Fibroblast of the conjunctiva (primary cell): ENCODE measurements at places on chromosomes 11 and 22.

GRCh38 chr22:40046126-40046525, 51.4 kb downstream of the FAM83F start:
- no peak for DNase-seq

DNA sequence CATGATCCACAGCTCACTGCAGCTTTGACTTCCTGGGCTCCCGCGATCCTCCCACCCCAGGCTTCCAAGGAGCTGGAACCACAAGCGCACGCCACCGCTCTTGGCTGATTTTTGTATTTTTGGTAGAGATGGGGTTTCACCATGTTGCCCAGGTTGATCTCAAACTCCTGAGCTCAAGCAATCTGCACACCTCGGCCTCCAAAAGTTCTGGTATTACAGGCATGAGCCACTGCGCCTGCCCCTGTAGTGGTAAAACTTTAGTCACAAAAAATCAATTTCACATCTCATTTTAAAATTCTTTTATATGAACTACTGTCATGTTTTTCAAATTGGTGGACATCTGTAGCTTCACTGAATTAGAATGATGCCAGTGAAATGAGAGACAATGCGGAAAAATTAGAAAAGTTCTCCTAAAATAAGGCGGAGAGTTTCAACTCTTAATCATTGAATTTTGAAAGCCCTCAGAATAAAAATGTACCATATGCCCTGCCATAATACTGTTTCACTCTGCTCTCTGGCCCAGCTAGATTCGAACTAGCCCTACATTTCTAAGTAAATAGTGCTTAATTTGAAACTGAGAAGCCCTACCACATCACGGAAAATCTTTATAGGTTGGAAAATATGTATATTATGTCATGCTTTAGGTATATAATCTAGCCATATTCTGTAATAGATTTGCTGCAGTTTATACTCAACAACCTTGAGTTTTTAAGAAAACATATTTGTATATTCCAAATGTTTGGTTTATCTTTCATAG, 78.7 kb downstream of the HORMAD2 start:
- no peak for DNase-seq

GRCh38 chr11:10878408-10879214, 20.8 kb upstream of the ZBED5 start:
- peak; percentile 65 for DNase-seq

GRCh38 chr22:50526834-50527801, 1.7 kb upstream of the SCO2 start:
- peak; percentile 44 for DNase-seq

DNA sequence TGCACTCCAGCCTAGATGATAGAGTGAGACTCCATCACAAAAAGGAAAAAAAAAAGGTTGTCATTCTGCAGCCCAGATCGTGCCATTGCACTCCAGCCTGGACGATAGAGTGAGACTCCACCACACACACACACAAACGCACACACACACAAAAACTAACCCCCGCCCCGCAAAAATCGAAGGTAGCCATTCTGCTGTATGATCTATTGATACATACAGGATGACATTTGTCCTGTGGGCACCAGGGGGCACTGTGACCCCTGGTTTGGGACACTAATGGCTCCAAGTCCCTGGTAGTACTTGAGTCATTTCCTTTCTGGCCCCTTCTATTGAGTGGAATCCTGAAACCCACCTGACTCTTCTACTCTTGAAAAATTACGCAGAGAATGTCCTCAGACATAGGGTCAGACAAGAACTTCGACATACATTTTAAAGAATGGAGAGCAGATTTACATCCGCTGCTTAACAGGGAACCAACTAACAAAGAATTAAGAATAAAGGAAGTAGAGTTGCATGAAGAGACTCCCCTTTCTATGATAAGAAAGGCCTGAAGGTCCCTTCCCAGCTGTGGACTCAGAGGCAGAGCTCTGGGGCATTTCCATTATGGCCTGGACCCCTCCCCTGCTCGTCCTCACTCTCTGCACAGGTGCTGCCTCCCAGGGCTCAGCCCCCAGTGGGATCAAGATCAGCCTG, 35.0 kb upstream of the PRAME start:
- peak; percentile 28 for DNase-seq

DNA sequence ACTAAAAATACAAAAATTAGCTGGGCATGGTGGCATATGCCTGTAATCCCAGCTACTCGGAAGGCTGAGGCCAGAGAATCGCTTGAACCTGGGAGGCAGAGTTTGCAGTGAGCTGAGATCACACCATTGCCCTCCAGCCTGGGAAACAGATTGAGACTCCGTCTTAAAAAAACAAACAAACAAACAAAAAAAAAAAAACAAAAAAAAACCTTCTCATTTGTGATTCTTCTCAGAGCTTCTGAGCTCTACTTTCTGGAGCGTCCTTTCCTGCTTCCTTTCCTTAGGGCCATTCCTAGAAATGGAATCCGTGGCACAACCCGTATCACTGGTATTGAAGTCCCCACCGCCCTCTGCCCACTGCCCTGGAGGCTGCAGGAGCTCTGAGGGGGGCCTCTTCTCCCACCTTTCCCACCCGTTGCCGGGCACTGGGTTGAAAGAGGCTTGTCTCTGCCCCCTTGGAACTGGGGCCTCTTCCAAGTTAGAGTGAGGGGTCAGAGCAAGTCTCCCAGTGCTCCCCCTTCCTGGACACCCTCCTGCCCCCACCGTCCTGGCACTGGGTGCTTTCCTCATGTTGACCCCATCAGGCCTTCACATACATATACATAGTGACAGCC, 2.0 kb upstream of the SHISA8 start:
- no peak for DNase-seq

DNA sequence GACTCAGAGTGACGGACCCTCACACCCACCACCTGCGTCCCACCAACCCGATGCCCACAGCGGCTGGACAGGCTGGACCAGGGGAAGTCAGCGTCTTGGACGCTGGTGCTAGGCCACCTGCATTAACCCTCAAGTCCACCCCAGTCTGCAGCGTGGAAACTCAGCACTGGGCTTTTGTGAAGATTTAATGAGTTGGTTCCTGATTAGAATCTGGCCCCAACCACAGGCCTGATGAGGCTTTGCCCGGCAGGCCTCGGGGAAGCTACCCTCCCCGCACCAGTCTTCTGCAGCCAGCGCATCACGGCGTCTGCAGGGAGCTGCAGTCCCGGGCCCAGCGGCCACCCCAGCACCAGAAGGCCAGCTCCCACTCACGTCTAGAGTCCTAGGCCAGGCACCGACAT, 101.0 kb downstream of the BRD1 start:
- no peak for DNase-seq

- no peak for DNase-seq
These were observed 6.8 kb upstream of the GALNT18 start for GRCh38 chr11:11628651-11629050.

- DNase-seq = no peak
These were observed 2.9 kb upstream of the DDI1 start for GRCh38 chr11:104033561-104033960.

DNA sequence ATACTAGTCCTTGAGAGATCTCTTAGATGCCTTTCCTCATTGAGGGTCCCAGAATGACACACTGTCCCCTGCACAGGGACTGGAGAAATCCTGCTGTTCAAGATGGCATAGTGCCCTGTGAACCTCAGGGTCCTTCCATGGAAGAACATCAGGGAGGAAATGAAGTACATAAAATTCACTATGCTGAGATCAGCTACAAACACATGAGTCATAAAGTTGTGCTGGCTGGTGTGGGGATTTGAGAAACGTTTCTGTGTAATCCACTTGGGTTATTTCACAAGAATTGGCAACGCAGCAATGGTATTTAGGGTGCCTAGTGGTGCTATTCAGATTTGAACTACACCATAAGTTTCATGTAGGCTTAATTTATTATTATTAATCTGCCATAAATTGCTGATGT, 174.4 kb downstream of the MAML2 start:
- peak; percentile 88 for DNase-seq

DNA sequence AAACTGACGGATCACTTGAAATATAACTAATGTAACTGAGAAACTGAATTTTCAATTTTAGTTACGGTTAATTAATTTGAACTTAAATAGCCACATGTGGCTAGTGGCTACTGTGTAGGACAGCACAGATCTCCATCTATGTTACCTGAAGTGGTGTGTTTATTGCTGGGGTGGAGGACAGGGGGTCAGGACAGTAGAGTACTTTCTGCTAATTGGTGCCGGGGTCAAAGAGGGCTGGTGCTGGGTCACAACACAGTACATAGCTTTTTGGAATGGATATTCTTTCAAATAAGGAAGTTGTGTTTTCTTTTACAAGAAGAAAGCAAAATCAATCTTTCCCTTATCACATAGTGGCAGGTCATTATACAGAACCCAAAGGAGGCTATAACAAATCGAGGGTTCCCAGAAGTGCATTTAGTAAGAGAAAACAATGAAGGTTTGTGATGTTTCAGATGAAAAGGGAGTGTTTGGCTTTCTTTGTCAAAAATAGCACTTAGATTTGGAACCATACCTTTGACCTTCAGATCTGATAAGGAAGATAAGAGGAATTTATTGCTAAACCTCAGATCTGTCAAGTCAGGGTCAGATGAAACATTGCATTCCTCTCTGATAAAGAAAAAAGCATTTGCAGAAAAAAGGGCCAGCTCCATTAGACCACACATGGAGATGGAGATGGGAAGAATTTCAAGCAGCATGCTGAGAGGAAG, 384.5 kb downstream of the AASDHPPT start:
- no peak for DNase-seq

DNA sequence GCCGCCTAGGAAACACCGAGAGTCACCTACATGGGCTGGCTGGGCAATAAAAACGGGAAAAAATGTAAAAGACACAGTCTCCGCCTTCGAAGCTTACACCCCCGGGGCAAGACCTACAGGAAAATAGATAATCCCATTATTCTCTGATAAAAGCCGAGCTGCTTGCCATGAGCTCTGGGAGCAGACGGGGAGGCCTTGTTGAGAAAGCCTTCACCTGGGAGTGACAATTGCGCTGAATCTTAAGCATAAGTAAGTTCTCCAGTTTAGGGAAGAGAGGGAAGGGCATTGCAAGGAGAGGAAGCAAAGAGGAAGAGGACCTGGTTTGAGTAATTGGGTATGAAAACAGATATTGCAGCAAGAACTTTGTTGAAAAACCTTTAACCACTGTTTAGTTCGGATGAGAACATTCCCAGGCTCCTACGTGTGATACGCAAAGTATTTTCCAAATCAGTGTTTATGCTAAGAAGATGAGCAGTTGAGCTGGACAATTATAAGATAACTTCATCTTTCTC, 813 bp upstream of the BTBD10 start:
- DNase-seq = no peak

GRCh38 chr11:13104619-13105236, 95.6 kb downstream of the RASSF10 start:
- DNase-seq = no peak

GRCh38 chr11:37532271-37532670, 934.2 kb upstream of the RAG2 start:
- no peak for DNase-seq

- no peak for DNase-seq
These were observed 1020.5 kb downstream of the BRD1 start for GRCh38 chr22:48807155-48807554.

DNA sequence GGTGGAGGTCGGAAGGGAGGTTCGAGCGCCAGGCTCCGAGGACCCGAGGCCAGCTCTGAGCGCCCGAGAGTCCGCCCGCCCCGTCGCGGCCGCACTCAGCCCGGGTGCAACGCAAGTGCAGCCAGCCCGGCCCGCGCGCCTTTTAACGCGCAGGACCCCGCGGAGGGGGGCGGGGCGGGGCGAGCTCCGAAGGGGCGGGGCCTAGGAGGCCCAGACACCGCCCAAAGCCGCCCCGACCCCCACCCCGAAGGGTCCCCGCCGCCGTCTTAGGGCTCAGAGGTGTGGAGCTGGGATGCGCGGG, at the start of gene PHOX2A:
TSS of gene PHOX2A (minus strand) at position 117 of the 301 bp plus-strand sequence. CDS start 172 bp downstream, outside the sequence.
- DNase-seq = no peak

DNA sequence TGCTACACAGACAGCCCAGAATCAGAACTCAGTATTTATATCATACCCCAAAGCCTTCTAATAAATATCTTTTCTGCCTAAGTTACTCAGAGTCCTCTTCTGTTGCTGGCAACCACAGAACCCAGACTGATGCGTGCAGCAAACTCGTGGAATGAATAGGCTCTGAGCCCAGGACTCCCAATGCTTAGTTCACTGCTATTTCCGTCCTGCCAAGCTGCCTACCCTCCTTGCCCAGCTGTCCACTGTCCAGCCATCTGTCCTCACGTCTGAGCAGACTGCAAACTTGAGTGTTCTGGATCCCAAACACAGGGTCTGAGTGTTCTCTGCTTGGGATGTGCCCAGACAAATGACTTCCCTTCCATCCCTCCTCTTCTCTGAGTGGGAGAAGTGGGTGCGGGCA, 19.4 kb downstream of the PTPN5 start:
- no peak for DNase-seq

DNA sequence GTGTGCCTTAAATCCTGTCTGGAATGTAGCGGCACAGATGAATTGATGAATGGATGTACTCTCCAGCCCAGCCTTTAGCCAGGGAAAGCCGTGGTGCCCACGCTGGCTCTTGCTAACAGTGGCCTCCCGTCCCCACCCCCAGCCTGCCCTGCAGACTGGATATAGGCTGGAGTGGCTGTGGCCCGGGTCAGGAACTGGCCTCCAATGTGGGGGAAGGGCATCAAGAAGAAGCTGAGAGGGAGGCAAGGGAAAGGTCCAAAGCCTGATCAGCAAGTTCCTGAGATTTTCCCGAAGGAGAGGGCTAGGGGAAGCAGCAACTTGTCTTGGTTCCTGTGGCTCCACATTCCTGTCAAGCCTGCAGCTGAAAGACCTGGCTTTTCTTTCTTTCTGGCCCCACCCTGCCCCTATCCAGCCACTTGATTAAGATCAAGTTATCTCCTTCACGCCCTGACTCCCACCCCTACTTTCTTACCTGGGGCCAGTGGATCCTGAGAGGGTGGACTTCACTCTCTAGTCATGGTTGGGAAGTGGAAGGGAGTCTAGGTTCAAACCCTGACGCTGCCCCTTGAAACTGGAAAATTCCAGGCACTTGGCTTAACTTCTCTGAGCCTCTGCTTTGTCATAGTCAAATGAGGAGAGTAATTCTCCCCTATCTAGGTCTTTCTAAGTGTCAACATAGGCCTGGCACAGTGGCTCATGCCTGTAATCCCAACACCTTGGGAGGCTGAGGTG, 11.0 kb upstream of the MICALL1 start:
- DNase-seq = no peak

DNA sequence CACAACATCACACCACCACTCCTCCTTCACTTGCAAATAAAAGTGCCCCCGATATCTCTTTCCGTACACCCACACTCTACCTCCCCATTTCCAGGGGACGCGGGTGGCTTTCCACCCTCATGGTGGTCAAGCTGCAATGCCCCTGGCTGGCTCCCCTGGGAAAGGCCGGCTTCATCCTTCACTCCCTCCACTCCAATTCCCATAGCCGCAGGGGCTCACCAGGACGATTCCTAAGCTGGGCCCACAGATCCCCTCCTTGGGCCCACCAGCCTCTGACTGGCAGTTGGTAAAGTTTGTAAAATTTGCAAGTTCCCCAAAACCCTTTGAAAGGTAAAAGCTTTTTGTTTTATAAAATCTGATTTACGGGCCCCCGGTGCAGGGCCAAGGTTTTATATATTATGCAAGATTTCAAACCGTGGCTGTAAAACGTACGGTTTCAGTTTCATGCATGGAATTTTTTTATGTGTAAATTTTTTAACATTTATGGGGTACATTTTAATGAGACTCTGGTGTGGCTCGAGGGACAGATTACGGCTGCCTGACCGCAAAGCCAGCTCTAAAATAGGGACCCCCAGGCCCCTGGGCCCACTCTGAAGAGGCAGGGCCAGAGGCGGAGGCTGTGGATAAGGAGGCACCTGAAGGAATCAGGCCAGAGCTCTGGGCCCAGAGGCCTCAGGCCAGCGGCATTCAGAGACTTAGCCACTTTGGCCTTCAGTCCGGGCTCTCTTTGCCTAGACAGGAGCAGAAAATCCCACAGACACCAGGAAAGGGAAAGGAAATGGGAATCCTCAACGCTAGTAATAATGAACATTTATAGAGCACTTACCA, 106.5 kb downstream of the FEZ1 start:
- no peak for DNase-seq

- no peak for DNase-seq
These were observed 48.2 kb downstream of the ALG9 start for GRCh38 chr11:111823131-111823530.
